Smooth muscle cell of the coronary artery (primary cell): ENCODE measurements at places on chromosomes 5 and 9. TPM values are rescaled to one million over a fixed set of nuclear protein-coding genes. Genes with fewer than 3 reads are reported as not detected.

IL17B gene
- not detected in 2 replicates for total RNA-seq

OR1B1 gene
- 0.08 TPM in 1 of 2 replicates, not detected in the other for total RNA-seq

EPB41L4A gene
- 0.35 and 3.7 TPM in 2 replicates for total RNA-seq

TRIM7 gene
- 0.47 and 2.9 TPM in 2 replicates for total RNA-seq

RABGAP1 gene
- total RNA-seq, result 30.7 and 37.9 TPM in 2 replicates

PCDHB3 gene
- total RNA-seq, result 0.15 and 1.1 TPM in 2 replicates

INSL4 gene
- total RNA-seq, result not detected in 2 replicates

KDM3B gene
- 25.7 and 26.9 TPM in 2 replicates for total RNA-seq

RACK1 gene
- total RNA-seq, result 7,300 and 9,485 TPM in 2 replicates

CCNO gene
- total RNA-seq, result 0.30 TPM in 1 of 2 replicates, not detected in the other

SLC26A2 gene
- 6.2 and 16.8 TPM in 2 replicates for total RNA-seq

IPO11 gene
- 16.2 and 26.3 TPM in 2 replicates for total RNA-seq

CETN3 gene
- 11.6 and 12.3 TPM in 2 replicates for total RNA-seq

C5 gene
- total RNA-seq, result 2.2 and 3.7 TPM in 2 replicates

CCDC152 gene
- total RNA-seq, result 1.3 and 1.6 TPM in 2 replicates
